Heart left ventricle (tissue), 16 donors: ENCODE measurements at places on chromosomes 7 and 10. TPM values are rescaled to one million over a fixed set of nuclear protein-coding genes. Genes with fewer than 3 reads are reported as not detected.

The FAM25G gene
- total RNA-seq, result not detected

The PTPN20 gene
- 18.1 TPM for total RNA-seq

The ANKRD30A gene
- total RNA-seq, result not detected

The PRRT4 gene
- 1.9 TPM for total RNA-seq

The NPY4R2 gene
- total RNA-seq, result not detected

The XPNPEP1 gene
- total RNA-seq, result 50.7 TPM

The ADAM22 gene
- total RNA-seq, result 1.1 TPM

GRCh38 chr10:132292287-132293200 is 15.2 kb downstream of the STK32C start:
- no peaks in the 10 kb centered on the region for H3K4me1 ChIP-seq
- no peaks in the 10 kb centered on the region for H3K27me3 ChIP-seq
- DNase-seq, result no peak

GRCh38 chr10:89085153-89085552 is 94.6 kb downstream of the FAS start:
- H3K4me3 ChIP-seq, result no peak overlapping the region
- no peak for DNase-seq
- no peaks in the 10 kb centered on the region for H3K27me3 ChIP-seq
- H3K36me3 ChIP-seq, result no peaks in the 10 kb centered on the region

DNA sequence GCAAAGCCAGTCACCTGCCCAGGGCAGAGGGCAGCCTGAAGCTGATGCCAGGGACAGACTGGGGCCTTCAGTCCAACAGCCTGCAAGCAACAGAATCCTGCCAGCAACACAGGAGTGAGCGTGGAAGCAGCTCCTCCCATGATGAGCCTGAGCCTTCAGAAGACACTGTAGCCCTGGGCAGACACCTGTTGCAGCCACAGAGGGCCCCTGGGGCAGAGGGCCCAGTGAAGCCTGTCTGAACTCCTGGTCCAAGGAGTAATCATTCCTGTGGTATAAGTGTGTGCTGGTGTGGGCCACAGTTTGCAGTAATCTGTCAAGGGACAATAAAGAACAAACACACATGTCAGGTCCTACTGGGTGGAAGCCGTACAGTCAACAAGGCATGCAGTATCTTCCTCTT is 2.9 kb upstream of the PFKP start:
- H3K27me3 ChIP-seq, result no peaks in the 10 kb centered on the region
- no peak for DNase-seq
- peaks cover 33% of the 10 kb centered on the region for H3K4me1 ChIP-seq
- no peak overlapping the region for H3K4me3 ChIP-seq
- H3K27ac ChIP-seq, result no peak overlapping the region
- no peaks in the 10 kb centered on the region for H3K36me3 ChIP-seq

- no peak for DNase-seq
- H3K4me1 ChIP-seq, result no peaks in the 10 kb centered on the region
- no peak overlapping the region for H3K4me3 ChIP-seq
- H3K36me3 ChIP-seq, result no peaks in the 10 kb centered on the region
Observed at GRCh38 chr7:70135656-70136055, 537.4 kb downstream of the AUTS2 start.

DNA sequence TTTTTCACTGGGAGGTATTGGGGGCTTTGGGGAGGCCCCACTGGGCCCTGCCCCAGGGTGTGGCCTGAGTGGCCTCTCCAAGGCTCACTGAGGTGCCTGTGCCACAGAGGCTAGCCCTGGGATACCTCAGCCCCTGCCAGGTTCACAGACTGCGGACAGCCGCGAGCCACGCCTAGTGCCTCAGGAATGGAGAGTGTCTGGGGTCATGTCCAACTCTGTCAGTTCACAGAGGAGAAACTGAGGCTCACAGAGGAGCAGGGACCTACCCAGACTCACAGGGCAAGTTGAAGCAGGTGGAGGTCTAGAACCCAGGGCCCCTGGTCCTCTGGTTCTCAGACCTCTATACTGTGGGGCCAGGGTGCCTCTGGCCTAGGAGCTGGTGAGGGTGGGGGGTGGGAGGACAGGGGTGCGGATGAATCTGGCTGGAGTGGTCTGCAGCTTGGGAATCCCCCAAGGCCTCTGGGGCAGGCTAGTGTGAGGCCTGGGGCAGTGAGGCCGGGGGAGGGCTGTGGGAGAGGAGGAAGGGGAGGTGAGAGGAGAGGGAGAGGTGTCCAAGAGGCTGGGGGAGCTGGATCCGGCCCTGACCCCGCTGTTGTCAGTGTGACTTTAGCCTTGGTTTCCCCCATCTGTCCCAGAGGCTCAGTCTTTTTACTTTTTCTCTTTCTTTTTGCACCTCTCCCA is 20.0 kb downstream of the NEURL1 start:
- H3K36me3 ChIP-seq, result no peaks in the 10 kb centered on the region
- no peak for DNase-seq
- no peak overlapping the region for H3K27ac ChIP-seq
- H3K4me3 ChIP-seq, result no peak overlapping the region

- DNase-seq, result no peak
- no peak overlapping the region for H3K27ac ChIP-seq
- H3K27me3 ChIP-seq, result no peaks in the 10 kb centered on the region
- no peaks in the 10 kb centered on the region for H3K36me3 ChIP-seq
- no peak overlapping the region for H3K4me3 ChIP-seq
- H3K4me1 ChIP-seq, result no peaks in the 10 kb centered on the region
Observed at GRCh38 chr7:96827701-96828100, 118.1 kb upstream of the SEM1 start.

DNA sequence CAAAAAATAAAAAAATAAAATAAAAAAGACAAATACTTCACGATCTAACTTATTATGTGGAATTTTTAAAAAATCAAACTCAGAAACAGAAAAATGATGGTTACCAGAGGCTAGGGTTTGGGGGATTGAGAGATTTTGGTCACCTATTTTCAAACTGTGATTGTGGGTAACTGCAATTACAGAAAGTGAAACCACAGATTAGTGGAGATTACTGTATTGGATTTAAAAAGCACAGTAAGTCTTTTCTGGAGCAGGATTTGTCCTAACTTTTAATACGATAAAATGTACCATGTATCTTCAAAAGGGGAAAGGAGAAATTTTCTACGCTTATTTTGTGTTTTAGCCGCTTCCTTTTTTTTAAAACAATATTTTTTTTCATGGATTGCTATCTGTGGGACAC is 1204.9 kb upstream of the LRRTM3 start:
- no peaks in the 10 kb centered on the region for H3K4me1 ChIP-seq
- DNase-seq, result no peak
- H3K27me3 ChIP-seq, result no peaks in the 10 kb centered on the region

- peaks cover 22% of the 10 kb centered on the region for H3K4me1 ChIP-seq
- H3K27ac ChIP-seq, result no peak within 1 kb of the TSS
- DNase-seq, result peak; percentile 60
- peak within 1 kb of the TSS; percentile 61 for H3K4me3 ChIP-seq
- H3K36me3 ChIP-seq, result no peaks in the 10 kb centered on the region
Observed at GRCh38 chr10:132186488-132187429, at the start of gene DPYSL4. TSS of gene DPYSL4 (plus strand) at chr10:132186948. CDS start at chr10:132187064, 116 bp downstream.

GRCh38 chr7:22262538-22262937 is 94.4 kb downstream of the RAPGEF5 start:
- no peak for DNase-seq
- no peaks in the 10 kb centered on the region for H3K4me1 ChIP-seq
- no peak overlapping the region for H3K27ac ChIP-seq
- no peaks in the 10 kb centered on the region for H3K27me3 ChIP-seq
- no peak overlapping the region for H3K4me3 ChIP-seq

DNA sequence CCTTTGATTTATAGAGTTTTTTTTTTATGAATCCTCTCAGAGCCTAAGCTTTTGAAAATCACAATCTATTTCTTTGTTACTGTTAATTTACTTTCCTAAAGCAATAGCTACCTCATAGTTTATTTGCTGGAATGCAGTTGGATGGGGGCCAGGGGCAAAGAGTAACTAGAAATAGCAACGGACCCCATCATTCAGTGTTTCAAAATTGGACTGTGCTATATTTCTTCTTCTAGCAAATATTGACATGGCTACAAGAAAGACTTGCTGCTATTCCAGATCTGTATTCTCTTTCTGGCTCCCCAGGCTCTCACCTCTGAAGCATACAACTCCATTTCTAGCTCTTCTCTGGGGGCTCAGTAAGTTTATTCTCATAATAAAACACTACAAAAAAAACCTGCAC is 661.6 kb upstream of the NRG3 start:
- H3K27me3 ChIP-seq, result no peaks in the 10 kb centered on the region
- H3K4me1 ChIP-seq, result no peaks in the 10 kb centered on the region
- H3K36me3 ChIP-seq, result no peaks in the 10 kb centered on the region
- no peak overlapping the region for H3K27ac ChIP-seq
- H3K4me3 ChIP-seq, result no peak overlapping the region
- DNase-seq, result no peak

DNA sequence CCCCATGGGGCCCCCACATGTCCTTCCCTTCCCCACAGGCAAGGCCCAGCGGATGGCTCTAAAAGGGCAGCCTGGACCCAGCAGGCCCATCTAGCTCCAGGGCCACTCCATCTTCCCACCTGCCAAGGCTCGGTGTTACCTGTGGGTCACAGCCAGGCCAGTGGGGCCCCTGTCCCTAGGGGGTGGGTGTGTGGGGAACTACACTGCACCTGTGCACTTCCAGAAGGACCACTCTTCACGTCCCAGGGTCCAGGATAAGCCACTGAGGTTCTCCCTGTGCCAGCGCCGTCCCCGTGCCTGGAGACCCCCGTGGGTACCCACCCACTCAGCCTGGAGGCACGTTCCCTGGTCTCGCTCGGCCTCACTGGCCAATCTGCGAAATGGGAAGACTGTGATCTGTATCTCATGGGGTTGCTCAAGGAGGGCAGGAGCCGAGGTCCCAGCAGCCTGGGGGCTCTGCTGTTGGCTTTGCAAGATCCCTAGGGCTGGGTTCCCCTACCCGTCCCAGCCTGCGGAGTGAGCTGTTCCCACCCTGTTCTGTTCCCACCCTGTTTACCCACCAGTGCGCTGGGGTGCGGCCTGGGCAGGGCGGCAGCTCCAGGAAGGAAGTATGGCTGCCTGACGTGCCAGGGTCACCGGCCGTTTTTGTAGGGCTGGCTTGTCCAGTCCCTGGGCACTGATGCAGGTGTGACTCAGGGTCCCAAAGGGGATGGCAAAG is 4.6 kb downstream of the PWWP2B start:
- no peaks in the 10 kb centered on the region for H3K4me1 ChIP-seq
- H3K27ac ChIP-seq, result peak overlapping the region; percentile 70
- H3K36me3 ChIP-seq, result peaks cover 5% of the 10 kb centered on the region

- H3K4me1 ChIP-seq, result peaks cover 44% of the 10 kb centered on the region
- peak overlapping the region; percentile 69 for H3K27ac ChIP-seq
- H3K27me3 ChIP-seq, result no peaks in the 10 kb centered on the region
- DNase-seq, result no peak
- H3K4me3 ChIP-seq, result no peak overlapping the region
- no peaks in the 10 kb centered on the region for H3K36me3 ChIP-seq
Observed at GRCh38 chr10:119357412-119358151, 150.2 kb downstream of the GRK5 start.

GRCh38 chr7:148021507-148022045 is 569.0 kb upstream of the C7orf33 start:
- H3K36me3 ChIP-seq, result no peaks in the 10 kb centered on the region
- H3K4me1 ChIP-seq, result no peaks in the 10 kb centered on the region
- no peak overlapping the region for H3K4me3 ChIP-seq

GRCh38 chr7:150432915-150433892 is 17.2 kb upstream of the GIMAP8 start:
- H3K4me3 ChIP-seq, result no peak overlapping the region
- DNase-seq, result no peak
- no peaks in the 10 kb centered on the region for H3K36me3 ChIP-seq

GRCh38 chr7:36441344-36442022 is 51.8 kb downstream of the ANLN start:
- no peaks in the 10 kb centered on the region for H3K4me1 ChIP-seq
- DNase-seq, result no peak
- H3K27me3 ChIP-seq, result no peaks in the 10 kb centered on the region
- H3K4me3 ChIP-seq, result no peak overlapping the region
- no peaks in the 10 kb centered on the region for H3K36me3 ChIP-seq

DNA sequence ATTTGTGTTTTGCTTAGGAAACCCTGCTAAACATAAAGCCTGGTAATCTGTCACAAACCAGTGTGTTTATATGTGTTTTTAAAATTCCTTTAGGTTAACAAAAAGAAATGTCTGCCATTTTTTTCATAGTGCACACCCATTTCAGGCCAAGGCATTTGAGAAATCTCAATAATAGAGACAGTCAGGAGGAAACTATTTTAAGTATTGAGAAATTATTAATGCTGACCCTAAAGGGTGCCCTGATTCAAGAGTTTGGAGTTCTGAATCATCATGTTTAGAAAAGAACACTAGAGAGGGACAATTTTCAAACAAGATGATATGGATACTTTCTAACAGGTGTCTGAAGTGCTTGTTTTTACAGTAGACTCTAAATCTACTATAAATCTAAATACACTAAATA is 28.7 kb downstream of the MALRD1 start:
- no peak overlapping the region for H3K4me3 ChIP-seq
- no peak overlapping the region for H3K27ac ChIP-seq
- H3K4me1 ChIP-seq, result no peaks in the 10 kb centered on the region
- no peaks in the 10 kb centered on the region for H3K36me3 ChIP-seq
- no peak for DNase-seq

DNA sequence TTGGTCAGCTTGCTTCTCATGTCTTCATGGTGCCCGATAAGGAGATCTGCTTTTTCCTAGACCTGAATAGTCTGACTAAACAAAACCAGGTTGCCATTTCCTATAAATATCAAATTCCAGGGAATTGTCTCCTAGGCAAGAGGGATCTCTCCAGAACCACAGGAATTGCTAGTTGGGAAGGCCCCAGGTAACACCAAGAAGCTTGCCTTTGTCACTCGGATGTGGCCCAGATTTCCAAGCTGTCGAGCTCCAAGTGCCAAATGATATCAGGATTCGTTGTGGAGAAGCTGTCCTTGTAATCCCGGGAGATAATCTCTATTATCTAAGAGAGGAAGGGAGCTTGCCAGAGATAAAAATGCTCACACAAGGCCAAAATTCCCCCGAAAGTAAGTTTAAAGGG is 1288.5 kb upstream of the AUTS2 start:
- H3K27ac ChIP-seq, result no peak overlapping the region
- no peak for DNase-seq
- no peaks in the 10 kb centered on the region for H3K4me1 ChIP-seq

DNA sequence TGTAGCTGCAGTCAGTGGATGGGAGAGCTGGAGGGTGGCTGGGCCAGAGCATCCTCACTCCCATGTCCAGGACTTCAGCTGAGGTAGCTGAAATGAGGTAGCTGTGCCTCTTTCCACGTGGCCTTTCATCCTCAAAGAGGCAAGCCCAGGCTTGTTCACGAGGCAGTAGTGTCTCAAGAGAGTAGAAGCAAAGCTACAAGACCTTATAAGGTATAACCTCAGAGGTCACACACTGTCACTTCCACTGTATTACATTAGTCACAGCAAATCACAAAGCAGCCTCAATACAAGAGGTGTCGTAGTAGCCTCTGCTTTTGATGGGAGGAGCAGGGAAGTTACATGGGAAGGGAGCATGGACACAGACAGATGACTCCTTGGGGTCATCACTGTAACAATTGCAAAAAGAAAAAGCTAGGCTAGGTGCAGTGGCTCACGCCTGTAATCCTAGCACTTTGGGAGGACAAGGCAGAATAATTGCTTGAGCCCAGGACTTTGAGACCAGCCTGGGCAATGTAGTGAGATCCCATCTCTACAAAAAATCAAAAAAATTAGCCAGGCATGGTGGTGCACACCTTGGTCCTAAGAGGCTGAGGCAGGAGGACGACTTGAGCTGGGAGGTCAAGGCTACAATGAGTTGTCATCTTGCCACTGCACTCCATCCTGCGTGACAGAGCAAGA is 97.5 kb downstream of the SKIDA1 start:
- no peaks in the 10 kb centered on the region for H3K27me3 ChIP-seq
- H3K36me3 ChIP-seq, result no peaks in the 10 kb centered on the region
- H3K4me1 ChIP-seq, result no peaks in the 10 kb centered on the region
- DNase-seq, result no peak

- H3K27ac ChIP-seq, result peak overlapping the region; percentile 63
- peaks cover 21% of the 10 kb centered on the region for H3K4me1 ChIP-seq
- H3K36me3 ChIP-seq, result peaks cover 24% of the 10 kb centered on the region
- no peak for DNase-seq
- H3K27me3 ChIP-seq, result no peaks in the 10 kb centered on the region
- no peak overlapping the region for H3K4me3 ChIP-seq
Observed at GRCh38 chr10:74842301-74842954, 16.0 kb downstream of the KAT6B start.
